ENCODE measurements at places on chromosomes 16 and 17.

GRCh38 chr17:77462090-77462489 is 321.3 kb downstream of the SEC14L1 start:
- DNase-seq: no peak

DNA sequence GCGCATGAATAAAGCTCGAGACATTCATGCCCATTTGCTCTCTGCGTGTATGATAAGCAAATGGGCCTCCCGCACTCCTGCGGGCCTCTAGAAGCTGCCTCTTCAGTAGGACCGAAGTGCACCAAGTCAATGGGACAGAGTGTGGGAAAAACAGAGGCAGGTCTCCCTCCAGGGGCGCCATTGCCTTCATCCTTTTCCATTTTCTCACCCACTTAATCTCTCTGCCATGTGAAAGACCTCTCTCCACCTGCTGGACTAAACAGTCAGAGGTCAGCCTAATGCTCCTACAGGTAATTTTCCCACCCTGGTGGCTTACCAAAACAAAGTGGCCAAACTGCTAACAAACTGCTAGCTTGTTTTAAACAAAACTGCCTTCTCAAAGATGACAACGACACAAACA is 210.9 kb downstream of the ZFHX3 start:
- DNase-seq: no peak

GRCh38 chr17:61368049-61368831 is 31.4 kb upstream of the TBX2 start:
- DNase-seq: no peak

GRCh38 chr17:55632236-55632635 is 90.4 kb downstream of the TMEM100 start:
- DNase-seq: no peak

DNA sequence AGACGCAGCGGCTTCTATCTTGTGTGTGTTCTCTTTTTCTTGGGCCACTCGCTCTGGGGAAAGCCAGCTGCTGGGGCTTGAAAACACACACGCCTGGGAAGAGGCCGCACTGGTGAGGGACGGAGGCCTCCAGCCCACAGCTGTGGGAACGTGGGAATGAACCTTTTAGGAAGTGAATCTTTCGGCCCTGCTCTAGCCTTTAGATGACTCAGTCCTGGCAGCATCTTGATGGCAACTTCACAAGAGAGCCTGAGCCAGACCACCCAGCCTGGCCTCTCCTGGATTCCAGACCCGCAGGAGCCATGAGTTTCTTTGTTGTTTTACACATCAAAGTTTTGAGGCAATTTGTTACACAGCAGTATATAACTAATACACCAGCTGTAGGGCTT is 2.2 kb upstream of the PDPK1 start:
- peak; percentile 70 for DNase-seq

DNA sequence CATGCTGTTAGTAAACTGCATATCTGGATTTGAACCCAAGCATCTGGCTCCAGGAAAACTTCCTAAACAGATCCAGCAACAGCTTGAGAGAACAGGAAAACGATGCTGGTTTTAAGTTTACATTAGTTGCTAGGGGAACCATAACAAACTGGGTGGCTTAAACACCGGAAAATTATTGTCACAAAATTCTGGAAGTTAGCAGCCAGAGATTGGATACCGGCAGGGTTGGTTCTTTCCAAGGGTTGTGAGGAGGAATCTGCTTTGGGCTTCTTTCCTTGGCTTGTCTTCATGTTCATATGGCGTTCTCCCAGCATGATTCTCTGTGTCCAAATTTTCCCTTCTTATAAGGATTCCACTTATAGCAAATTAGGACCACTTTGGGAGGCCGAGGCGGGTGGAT is 276.9 kb upstream of the TOM1L1 start:
- no peak for DNase-seq

DNA sequence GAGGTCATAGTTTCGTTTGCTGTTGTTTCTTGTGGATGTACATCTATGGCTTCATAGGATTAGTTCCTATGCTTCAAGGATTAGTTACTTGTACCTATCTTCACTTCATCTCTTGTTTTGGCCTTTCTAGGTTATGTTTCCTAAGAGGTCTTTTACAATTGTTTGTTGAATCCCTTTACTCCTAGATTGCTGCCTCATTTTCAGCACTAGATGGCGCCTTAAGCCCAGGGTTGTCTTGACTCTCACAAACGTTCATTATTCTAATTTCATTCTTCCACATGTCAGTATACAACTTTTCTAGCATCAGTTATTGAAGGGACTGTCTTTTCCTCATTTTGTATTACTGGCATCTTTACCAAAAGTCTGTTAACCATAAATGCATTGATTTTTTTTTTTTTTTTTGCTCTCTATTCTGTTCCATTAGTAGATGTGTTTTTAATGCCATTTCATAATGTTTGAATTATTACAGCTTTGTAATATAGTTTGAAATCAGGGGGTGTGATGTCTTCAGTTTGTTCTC is 45.0 kb upstream of the NACA2 start:
- DNase-seq: peak; percentile 76

DNA sequence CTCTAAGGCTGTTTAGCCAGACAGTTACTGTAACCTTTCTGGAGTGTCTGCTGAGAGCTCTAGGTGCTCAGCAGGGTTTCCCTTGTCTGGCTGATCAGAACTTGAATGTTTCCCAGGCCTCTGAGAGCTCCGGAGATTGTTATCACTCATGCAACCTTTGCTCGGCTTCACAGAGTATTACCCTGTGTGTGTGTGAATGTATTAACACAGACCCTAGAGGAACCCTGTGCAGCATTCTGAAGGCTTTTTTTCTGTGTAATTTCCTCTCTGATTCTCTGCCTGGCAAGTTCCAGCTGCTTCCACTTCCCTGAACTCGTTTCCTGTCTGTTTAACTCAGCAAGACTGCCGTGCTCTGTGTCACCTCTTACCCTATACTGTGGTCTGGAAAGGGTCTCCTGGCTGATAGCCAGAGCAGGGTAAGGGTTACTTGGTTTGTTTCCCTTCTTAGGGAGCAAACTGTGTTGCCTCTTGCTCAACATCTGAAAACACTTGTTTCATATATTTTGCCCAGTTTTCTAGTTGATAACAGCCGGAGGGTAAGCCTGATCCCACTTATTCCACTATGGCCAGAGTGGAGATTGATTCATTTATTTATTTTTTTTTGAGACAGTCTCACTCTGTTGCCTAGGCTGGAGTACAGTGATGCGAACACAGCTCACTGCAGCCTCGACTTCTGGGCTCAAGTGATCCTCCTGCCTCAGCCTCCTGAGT is 21.7 kb downstream of the PRMT7 start:
- DNase-seq: no peak

GRCh38 chr17:74713171-74713755 is 540 bp upstream of the CD300LF start:
- no peak for DNase-seq

GRCh38 chr17:27977751-27978688 is 64.5 kb upstream of the NLK start:
- peak; percentile 60 for DNase-seq

DNA sequence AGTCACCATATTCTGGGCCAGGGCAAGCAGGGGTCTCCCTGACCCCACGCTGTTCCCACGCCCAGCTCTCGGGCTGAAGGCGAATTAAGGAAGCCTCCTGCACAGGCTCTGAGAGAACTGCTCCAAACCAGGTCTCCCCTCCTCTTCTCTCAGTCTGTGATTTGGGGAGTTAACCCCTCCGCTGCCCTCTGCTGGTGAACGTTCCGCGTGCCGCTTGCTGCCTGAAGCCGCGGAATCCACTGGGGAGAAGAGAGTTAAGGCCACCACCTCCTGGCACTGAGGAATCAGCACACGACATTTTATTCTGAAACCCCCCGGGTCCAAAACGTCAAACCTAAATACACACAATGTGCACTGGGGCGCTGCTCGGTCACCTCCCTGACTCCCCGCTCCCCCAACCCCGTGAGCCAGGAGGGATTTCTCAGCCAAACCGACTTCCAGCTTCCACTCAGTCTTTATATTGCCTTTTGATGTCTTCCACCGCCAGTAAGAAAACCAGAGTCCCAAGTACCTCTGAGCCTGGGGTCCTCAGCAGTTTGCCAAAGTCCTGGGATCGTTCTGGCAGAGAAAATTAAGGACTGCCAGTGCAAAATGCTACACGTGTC is 54.4 kb upstream of the RCVRN start:
- DNase-seq: peak; percentile 28

GRCh38 chr16:56980792-56981724 is 8.3 kb upstream of the NLRC5 start:
- DNase-seq: no peak

DNA sequence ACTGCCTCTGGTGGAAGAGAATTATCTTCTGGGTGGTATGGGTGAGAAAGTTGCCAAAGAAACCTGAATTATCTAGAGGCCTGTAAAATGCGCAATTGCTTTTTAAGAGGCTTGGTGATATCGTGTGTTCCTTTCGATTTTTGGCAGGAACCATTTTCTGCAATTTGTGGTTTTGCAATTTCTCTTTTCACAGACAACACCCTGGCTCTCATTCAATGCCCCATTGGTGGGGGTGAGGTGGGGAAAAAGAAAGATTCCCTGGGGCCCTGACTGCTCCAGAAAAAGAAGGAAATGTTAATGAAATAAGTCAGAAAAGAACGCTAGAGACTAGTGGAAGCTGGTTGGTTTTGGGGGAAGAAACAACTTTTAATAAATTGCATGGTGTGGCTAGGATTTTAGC is 77.4 kb downstream of the ANKFN1 start:
- no peak for DNase-seq

GRCh38 chr17:16920628-16921020 is 51.3 kb downstream of the TNFRSF13B start:
- DNase-seq: no peak

DNA sequence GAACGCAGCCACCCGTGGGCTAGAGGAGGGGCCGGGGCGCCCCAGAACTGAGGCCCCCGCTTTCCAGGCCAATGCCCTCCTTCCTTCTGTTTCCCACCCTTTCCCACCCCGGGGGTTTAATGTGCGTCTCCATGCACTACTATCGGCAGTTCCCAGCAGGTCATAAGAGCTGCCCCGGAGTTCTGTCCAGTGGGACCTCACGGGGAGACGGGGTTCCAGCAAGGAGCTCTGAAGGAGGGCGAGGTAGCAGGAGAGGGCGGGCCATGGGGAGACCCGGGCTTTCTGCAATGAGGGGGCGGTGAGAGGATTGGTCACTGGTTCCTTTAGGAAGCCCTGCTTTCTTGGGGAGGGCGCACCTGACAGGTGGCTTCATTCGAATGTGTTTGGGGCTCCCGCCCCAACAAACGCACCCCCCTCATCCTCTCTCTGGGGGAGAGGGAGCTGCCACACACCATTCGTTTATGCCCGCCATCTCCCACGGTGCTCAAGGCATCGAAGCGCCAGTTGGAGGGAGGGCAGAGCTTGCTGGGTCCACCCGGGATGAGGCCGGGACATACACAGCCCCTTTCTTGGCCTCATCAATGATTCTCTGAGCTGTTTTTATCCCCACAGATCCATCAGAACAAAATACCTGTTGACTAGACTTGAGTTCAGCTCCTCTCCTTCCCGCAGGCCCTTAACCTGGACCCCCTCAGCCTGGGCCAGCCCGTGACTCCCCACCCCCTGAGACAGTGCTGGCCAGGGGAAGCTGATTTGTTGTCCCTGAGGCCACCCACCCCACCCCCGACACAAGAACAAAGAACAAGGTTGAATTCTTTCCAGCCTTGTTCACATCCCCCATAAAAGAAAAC is 44.1 kb downstream of the SLC7A5 start:
- DNase-seq: no peak

GRCh38 chr16:84740596-84741116 is 40.9 kb downstream of the USP10 start:
- no peak for DNase-seq

- peak; percentile 57 for DNase-seq
Observed at GRCh38 chr16:15644267-15644961, 1.5 kb upstream of the MARF1 start.
